H1 (cell line): ENCODE measurements at places on chromosomes 1 and 21.

DNA sequence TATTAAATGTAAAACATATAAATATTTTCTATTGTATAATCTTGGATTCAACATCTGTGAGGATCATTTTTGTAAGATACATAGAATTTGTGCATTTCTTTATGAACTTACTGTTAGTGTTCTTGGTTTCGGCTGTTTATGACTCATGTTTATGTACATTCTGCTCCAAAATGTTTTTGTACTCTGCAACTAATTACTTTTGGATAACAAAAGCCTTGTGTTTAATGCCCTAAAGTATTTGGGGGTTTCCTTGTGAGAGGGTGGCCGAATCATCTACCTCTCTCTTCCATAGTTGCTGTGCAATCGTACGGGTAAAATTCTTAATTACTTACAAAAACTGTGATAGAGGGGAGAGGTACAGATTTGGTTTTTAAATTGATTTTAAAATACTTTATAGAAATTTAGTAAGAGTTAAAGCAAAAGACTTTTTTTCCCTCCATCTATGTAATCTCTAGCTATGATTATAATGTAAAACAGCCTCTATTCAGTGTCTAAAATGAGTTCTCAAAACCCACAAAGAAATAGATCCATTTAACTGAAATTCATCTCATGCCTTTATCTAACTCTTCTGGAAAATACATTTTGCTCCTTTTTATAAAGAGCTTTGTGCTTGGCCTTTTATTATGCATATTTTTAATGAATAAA, 38.7 kb upstream of the LRRC8C start:
- no peak for DNase-seq

GRCh38 chr1:161139766-161140165, 7.3 kb upstream of the DEDD start:
- no peak for DNase-seq

DNA sequence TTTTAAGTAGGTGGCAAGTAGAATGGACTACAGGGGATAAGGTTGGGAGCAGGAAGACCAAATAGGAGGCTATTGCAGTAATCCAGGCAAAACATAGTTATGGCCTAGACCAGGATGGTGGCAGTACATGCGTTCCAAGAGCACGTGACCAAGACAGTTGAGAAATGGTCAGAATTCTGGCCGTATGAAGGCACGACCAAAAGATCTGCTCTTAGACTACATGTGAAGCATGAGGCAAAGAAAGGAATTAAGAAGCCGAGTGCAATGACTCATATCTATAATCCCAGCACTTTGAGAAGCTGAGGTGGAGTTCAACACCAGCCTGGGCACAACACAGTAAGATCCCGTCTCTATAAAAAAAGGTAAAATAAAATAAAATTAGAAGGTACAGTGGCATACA, 71.3 kb downstream of the LUZP1 start:
- DNase-seq = no peak

DNA sequence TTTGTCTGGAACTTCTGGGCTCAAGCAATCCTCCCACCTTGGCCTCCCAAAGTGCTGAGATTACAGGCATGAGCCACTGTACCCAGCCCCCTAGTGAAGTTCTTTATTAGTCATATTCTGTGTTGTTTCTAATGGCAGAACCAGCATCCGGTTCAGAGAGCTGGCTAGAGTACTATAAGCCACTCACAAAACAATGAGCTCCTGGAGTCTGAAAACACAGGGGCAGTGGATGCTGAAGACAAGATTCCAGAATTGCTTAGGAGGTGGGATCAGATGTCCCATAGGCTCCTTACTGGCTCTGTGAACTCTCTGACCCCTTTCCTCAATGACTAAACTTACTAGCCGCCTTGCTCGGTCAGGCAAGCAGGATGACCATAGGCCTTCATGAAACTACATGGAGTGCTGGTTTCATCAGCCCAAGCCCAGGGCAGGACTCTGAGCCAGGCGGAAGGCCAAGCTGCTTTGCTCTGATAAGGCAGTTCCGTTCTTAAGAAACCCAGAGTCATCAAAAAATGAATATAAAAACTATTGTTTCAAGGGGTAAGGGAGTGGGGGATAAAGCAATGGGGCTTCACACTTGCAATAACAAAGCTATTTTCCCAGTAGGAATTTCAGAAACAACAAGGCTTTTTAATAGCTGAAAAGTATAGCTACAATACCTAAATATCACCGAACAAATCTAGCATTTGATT, 8.1 kb downstream of the MTHFR start:
- DNase-seq = no peak

- DNase-seq = no peak
Measured at GRCh38 chr1:237124856-237125462, 83.0 kb downstream of the RYR2 start.

- no peak for DNase-seq
Measured at GRCh38 chr1:16101623-16102022, 28.2 kb upstream of the FAM131C start.

GRCh38 chr1:167629681-167630567, at the start of gene RCSD1:
RCSD1 (plus strand) TSS chr1:167630232; CDS start chr1:167630424, 192 bp downstream.
- no peak for DNase-seq

GRCh38 chr1:95232646-95233318, 1.2 kb upstream of the RWDD3 start:
- DNase-seq = no peak

GRCh38 chr1:8357329-8358101, 39.6 kb downstream of the SLC45A1 start:
- no peak for DNase-seq

DNA sequence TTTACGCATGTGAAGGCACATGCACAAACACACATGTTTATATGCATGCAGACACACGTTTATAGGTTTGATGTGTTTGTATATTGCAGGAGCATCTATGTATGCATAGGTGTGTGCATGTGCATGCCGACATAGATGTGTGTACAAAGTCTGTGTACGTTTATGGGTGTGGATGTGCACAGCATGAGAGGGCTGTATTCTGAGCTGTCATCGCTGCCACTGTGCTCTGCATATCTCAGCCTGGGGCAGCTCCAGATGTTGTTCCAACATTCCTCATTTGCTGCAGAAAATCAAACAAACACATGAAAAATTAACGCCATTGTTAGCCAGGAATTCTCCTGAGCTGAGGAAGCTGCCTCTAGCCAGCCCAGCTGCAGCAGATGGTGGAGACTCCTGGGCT, 132.3 kb upstream of the CSF3R start:
- no peak for DNase-seq

DNA sequence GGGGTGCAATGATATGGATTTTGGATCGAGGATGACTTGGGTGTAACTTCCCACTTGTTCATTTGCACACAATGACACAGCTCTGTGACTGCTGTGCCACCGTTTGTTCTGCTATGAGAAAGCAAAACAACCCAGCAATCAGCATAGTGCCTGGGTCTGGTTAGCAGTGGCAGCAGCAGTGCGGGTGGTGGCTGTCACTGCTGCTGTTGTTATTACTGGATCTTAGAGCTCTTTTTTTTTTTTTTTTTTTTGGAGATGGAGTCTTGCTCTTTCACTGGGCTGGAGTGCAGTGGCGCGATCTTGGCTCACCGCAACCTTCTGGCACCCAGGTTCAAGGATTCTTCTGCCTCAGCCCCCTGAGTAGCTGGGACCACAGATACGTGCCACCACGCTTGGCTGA, 56.9 kb downstream of the TBCE start:
- no peak for DNase-seq
